ENCODE measurements at places on chromosomes 7 and 10.

GRCh38 chr7:38070718-38071117 lies 107.3 kb upstream of the STARD3NL start:
- peak; percentile 7 for DNase-seq

DNA sequence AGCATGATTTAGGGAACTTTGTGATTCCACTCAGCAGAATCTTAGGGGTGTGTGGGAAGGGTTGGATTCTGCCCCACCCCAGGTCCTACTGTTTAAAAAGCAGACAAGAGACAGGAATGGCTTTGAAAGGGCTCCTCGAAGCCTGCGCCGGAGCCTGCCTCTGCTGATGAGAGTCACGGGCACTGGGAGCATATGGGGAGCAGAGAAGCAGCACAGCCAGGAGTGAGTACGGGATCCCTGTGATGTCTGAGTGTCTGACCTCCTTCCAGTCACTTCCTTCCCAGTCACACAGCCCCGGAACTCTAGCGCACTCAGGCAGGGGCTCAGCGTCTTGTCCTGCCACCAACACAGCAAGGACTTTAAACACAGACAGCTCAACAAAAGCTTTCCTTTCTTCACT lies 514.9 kb upstream of the DPP6 start:
- no peak for DNase-seq

- peak; percentile 23 for DNase-seq
Observed at GRCh38 chr10:74432841-74433594, 282.0 kb downstream of the ADK start.

- DNase-seq: no peak
Observed at GRCh38 chr7:72182036-72182435, 230.1 kb downstream of the CALN1 start.

GRCh38 chr7:116736927-116737715 lies 65.1 kb downstream of the MET start:
- no peak for DNase-seq

DNA sequence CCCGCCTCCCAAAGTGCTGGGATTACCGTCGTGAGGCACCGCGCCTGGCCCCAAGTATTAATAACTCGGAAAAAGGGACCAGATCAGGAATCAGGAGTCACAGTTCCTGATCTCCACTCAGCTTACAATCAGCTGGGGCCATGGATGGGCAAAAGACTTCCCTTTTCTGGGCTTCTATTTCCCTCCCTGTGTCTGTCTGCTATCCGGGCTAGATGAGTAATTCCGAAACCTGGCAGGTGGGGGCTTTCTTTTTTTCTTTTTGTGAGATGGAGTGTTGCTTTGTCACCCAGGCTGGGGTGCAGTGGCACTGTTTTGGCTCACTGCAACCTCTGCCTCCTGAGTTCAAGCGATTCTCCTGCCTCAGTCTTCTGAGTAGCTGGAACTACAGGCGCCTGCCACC lies 11.6 kb downstream of the RPS24 start:
- no peak for DNase-seq

- DNase-seq: no peak
Observed at GRCh38 chr7:147485660-147486210, 1104.8 kb upstream of the C7orf33 start.

DNA sequence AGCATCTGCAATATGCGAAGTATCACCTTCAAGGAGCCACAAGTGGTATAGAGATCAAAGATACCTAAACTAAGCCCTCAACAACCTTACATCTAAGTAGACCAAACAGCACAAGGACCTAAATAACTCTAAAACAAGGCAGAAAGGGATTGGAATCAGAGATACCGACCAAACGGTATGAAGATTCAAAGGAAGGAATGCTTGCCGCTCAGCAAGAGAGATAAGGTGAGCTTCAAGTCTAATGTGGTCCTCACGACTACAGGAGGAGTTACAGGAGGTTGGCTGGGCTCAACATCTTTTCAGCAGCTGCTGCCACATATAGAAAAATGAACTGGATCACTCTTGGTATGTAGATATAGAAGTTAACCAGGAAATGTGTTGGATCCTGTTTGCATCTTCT lies 11.6 kb downstream of the ABLIM1 start:
- DNase-seq: no peak

- DNase-seq: no peak
Observed at GRCh38 chr10:27792216-27792615, 46.6 kb upstream of the MKX start.

- DNase-seq: no peak
Observed at GRCh38 chr10:34477249-34477648, 337.8 kb downstream of the PARD3 start.

GRCh38 chr10:109997233-109997632 lies 10.6 kb upstream of the ADD3 start:
- DNase-seq: no peak

DNA sequence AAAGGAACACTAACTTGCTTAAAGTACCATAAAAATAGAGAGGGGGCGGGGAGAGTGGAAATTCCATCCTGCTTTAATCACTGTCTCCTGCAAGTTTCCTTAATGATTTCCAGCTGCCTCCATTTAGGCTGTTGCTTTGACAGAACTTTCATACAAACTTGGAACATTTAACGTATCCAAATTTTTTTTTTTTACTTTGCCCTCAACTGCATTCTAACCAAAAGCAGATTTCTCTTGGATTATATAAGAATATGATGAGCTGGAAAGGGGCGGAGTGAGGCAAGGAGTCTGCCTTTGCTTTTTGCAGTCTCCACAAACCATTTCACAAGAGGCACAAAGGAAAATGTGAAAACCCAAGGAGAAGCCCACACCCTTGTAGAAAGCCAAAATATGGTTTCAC lies 46.6 kb upstream of the COL1A2 start:
- DNase-seq: no peak

DNA sequence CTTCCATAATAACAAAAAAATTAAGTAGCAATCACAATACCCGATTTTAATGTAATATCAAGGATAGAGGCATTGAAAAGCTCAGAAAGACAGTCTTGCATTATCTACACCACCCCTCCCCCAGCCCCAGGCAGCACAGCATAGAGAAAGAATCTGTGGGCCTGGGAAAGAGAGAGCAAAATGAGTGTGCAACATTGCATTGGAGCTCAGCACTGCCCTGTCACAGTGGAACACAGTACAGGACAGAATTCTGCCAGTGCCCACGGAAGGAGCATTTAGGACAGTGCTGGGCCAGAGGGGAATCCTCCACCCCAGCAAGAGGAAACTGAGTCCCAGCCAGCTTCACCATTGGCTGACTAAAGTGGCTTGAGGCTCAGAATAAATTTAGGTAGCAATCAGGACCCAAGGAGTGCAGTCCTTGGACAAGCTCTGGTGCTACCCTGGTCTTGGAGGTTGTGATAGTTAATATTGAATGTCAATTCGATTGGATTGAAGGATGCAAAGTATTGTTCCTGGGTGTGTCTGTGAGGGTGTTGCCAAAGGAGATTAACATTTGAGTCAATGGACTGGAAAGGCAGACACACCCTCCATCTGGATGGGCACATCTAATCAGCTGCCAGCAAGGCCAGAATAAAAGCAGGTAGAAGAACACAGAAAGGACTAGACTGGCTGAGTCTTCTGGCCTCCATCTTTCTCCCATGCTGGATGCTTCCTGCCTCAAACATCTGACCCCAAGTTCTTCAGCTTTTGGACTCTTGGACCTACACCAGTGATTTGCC lies 234.4 kb downstream of the ANK3 start:
- no peak for DNase-seq

DNA sequence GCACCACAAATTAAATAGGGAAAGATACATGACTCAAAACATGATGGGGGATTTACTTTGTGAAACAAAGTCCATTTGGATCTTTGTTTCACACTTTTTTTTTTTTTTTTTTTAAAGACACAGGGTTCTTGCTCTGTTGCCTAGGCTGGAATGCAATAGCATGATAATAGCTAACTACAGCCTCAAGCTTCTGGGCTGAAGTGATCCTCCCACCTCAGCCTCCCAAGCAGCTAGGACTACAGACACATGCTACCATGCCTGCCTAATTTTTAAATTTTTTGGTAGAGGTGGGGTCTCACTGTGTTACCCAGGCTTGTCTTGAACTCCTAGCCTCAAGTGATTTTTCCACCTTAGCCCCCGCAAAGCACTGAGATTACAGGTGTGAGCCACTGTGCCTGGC lies 172.6 kb upstream of the KLF14 start:
- no peak for DNase-seq

DNA sequence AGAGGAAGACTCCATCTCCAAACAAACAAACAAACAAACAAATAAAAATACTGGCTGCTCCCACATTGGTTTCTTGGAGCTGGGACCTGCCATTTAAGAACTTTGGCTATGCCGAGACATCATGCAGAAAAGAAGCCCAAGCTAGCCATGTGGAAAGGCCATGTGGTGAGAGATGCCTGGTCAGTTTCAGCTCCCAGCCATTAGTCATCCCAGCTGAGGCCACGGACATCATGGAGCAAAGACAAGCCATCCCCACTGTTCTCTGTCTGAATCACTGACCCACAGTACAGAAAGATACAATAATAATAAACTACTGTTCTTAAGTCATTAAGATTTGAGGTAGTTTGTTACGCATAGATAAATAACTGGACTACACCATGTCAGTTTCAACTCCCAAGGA lies 70.0 kb upstream of the PCBD1 start:
- no peak for DNase-seq

DNA sequence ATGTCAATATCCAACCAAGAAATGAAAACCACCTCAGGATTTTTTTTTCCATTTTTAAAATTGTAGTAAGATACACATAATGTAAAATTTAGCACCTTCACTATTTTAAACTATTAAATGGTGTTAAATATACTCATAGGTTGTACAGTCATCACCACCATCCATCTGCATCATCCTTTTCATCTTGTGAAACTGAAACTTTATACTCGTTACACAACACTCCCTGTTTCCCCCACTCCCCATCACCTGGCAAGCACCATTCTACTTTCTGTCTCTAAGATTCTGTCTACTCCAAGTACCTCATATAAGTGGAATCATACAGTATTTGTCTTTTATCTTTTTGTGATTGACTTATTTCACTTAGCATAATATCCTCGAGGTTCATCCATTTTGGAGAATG lies 335.2 kb upstream of the NPSR1 start:
- no peak for DNase-seq

DNA sequence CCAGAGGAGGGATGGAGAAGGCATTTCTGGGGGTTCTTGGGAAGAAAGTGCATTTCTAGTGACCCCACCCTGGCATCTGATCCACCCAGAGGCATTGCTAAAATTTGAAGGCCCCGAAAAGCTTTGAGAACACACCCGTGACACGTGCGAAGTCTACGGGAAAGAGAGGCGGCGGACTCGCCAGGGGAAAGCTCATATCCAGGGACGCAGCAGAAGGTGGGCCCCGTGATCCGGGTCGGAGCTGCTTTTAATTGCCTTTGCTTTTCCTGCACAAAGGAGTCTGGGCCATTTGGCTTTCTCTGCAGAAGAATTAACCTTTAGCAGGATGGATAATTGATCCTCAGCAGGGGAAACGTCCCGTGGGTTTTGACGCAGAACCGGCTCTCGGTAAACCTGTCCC lies 50.3 kb downstream of the CARD11 start:
- DNase-seq: no peak

- no peak for DNase-seq
Observed at GRCh38 chr10:13003004-13003403, 1.5 kb upstream of the CCDC3 start.

DNA sequence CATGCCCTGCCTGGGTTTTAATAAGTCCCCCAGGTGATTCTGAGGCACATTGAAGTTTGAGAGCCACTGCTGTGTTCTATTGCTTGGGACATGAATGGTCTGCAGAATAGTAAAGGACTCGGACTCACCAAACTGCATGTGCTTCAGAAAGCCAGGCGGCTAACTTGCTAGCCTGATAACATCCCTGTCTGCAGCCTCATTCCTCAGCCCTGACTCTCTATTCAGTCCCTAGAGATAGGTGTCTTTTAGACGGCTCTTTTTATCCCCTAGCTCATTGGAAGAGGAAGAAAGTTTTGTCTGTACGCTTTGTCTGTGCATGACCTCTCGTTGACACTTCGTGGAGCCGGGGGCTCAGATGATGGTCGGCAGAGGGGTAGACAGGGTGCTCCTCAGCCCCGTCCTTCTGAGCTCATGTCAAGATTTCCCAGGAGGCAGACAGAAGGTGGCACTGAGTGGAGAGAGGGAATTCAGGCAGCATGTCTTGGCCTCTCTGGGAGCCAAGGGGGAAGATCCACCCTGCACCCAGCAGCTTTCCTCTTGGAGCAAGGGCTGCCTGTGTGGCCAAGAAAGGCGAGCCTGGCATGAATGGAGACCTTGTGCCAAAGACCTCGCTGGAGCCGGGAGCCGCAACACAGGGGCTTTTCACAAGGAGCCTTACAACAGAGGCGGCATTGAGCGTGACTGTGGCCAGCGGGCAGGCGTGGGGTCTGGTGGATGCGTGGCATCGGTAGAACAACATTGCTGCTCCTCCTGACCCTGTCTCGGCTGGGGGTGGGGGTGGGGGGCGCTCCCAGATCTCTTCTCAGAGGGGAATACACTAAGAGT lies 51.1 kb upstream of the PODXL start:
- no peak for DNase-seq

GRCh38 chr10:70962686-70963085 lies 74.3 kb upstream of the PCBD1 start:
- DNase-seq: no peak

GRCh38 chr7:144391823-144392255 lies 11.7 kb downstream of the NOBOX start:
- DNase-seq: peak; percentile 4

- DNase-seq: no peak
Observed at GRCh38 chr7:2354939-2355704, 495 bp downstream of the EIF3B start.

DNA sequence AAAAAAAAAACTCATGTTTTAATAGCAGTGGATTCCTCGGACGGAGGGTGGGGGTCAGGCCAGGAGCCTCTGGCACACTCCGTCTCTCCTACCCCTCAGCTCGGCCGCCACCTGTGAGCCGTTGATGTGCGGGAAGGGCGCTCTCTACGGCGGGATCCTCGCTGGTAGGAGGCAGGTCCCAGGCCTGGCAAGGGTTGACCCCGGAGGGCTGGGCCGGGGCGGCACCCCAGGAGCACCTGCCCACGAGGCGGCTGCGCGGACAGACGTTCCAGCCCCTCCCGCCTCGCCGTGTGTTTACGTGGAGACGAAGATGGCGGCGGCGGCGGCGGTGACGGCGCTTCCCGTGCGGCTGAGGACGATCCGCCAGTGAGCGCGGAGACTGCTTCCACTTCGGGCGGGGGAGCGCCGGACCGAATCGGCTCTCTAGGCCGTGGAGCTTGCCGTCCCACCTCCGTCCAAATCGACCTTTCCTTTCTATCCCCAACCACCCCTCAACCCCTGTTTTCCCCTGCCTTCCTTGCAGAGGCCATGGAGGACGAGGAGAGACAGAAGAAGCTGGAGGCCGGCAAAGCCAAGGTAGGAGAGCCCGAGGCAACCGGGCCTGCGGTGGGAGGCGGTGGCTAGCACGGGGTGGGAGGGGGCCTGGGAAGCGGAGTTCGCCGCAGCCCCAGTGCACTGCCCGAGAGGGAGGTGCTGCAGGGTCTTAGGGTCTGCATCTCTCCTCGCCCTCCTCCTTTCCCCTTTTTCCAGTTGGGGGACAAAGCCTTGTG lies at the start of gene AKAP9:
AKAP9 (plus strand) TSS at position 291 of the 770 bp plus-strand sequence; CDS start at position 529, 238 bp downstream.
- peak; percentile 89 for DNase-seq

GRCh38 chr7:126286317-126286716 lies 966.4 kb downstream of the GRM8 start:
- DNase-seq: no peak

All from DMS 273 treated with DMSO at 0.1 percent for 48 hours (cell line).